ENCODE measurements at places on chromosomes 16 and 17. TPM values are rescaled to one million over a fixed set of nuclear protein-coding genes. Genes with fewer than 3 reads are reported as not detected.

DNA sequence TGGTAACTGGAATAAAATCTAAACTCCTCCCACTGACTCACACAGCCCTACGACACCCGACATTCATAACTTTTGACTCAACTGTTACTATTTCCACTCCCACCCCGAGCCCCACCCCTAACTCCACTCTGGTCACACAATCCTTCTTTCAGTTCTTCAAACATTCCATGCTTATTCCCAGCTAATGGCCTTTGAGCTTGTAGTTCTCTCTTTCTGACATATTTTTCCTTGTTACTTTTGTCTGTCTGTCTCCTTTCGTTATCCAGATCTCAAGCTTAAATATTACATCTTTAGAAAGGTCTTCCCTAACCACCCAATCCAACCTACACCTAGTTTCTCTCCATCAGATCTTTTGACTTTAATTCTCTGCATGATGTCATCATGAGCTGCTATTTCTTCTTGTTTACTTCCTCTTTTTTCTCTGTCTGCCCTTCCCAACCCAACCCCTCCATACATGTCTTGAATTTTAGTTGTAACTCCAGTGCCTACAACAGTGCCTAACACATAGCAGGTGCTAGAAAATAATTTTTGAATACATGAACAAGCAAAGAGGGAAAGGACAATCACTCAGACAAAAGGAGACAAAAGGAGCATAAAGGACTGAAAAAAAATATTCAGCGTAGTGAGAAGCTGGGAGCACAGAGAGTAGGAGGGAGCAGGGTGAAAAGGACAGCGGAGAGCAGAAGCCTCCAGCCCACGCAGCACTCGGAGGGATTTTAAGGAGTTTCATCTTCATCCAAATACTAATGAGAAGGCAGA, 65.2 kb upstream of the SMIM36 start:
- no peak for DNase-seq
- H3K4me3 ChIP-seq: no peak overlapping the region
- H3K27me3 ChIP-seq: no peaks in the 10 kb centered on the region
- no peak overlapping the region for H3K27ac ChIP-seq

DNA sequence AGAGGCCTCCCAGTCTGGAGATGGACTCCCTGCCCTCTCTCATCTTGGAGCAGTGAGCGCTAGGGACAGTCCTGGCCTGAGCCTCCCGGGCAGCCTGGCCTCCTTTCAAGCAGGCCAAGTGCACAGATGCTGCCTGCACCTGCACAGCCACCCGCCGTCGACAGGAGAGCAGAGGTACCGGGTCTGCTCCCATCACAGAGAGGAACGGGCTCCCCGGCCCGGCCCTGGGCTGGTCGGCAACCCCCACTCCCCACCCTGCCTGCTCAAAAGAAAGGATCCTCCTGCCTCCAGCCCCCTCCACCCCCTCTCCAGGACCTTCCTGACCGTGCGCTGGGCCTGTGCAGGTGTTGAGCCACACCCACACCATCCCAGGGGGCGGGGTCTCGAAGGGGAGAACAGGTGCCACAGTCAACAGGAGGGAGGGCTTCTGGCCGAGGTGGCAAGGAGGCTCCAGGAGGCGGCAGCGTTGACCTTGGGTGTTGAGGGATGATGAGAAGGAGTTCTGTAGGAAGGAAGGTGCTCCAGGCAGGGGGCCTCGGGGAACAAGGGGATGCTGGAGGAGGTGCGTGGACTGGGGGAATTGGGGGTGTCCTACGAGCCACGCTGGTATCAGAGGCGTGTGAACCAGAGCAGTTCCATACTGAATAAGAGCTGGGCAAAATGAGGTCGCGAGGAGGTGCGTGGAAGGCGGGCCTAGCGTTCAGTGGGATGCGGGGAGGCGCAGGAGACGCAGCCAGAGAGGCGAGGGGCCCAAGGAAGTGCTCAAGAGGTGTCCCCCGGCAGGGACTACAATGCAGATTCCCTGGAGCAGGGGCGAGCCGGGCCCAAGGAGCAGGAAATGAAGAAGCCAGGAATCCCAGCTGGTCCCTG, 967 bp upstream of the CDH15 start:
- no peak overlapping the region for H3K27ac ChIP-seq
- no peaks in the 10 kb centered on the region for H3K36me3 ChIP-seq
- DNase-seq: no peak
- peak overlapping the region; percentile 75 for H3K4me3 ChIP-seq
- peaks cover 12% of the 10 kb centered on the region for H3K4me1 ChIP-seq
- H3K27me3 ChIP-seq: peaks cover 4% of the 10 kb centered on the region

- H3K27me3 ChIP-seq: peaks cover 3% of the 10 kb centered on the region
- H3K27ac ChIP-seq: no peak overlapping the region
- H3K4me1 ChIP-seq: peaks cover 4% of the 10 kb centered on the region
- H3K4me3 ChIP-seq: no peak overlapping the region
- no peaks in the 10 kb centered on the region for H3K36me3 ChIP-seq
- DNase-seq: no peak
Observed at GRCh38 chr16:1297018-1297696, 12.3 kb upstream of the UBE2I start.

DNA sequence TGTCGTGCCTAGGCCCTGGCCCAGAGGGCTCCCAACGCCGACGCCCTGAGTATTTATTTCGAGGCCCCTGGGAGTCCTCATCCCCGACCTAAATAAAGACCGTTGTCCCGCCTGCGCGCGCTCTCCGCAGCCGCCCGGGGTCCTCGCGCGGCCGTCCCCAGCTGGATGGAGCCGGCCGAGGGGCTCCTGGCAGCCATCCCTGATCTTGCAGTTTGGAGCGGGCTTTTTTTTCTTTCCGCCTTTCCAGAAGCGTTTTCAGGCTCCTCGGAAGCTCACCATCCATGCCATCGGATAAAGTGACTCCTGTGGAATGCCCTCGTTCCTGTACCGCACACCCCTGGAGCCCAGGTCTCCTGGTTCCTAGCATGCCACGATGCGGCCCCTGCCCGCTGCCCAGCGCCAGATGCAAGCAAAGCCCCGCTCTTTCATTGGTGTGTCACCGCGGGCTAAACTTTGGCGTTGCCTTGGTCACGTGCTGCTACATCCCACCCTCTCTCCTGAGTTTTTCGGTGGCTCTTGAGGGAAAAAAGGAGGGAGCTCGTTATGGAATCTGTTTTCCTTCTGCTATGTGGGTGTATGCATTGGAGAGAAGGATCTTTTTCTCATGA, 716 bp downstream of the TMEM94 start:
- H3K36me3 ChIP-seq: no peaks in the 10 kb centered on the region
- H3K27me3 ChIP-seq: peaks cover 5% of the 10 kb centered on the region
- H3K27ac ChIP-seq: peak overlapping the region; percentile 99

GRCh38 chr16:68884401-68884800, 41.1 kb downstream of the TANGO6 start:
- no peak for DNase-seq
- no peak overlapping the region for H3K4me3 ChIP-seq
- no peaks in the 10 kb centered on the region for H3K27me3 ChIP-seq
- H3K4me1 ChIP-seq: no peaks in the 10 kb centered on the region
- H3K27ac ChIP-seq: no peak overlapping the region

DNA sequence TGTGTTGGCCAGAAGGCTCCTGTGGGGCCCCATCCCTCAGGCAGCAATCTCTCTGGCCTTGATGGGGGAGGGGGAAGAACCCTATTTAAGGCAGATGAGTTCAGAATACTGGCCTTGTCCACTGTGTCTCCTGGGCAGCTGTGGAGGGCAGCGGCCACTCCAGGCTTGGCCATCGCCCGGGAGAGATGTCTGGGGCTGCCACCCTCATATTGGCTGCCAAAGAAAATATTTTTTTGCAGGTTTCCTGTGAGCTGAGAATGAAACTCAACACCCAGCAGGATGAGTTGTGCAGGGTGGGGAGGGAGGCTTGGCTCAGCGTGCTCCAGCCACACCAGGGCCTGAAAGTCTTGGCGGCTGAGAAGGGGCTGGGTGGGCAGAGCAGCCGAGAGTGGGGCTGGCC, 14.4 kb upstream of the TIMP2 start:
- peaks cover 10% of the 10 kb centered on the region for H3K4me1 ChIP-seq
- no peak overlapping the region for H3K27ac ChIP-seq
- H3K27me3 ChIP-seq: peaks cover 10% of the 10 kb centered on the region

- H3K27ac ChIP-seq: no peak overlapping the region
- DNase-seq: no peak
- H3K36me3 ChIP-seq: no peaks in the 10 kb centered on the region
Observed at GRCh38 chr16:83300326-83300725, 507.5 kb upstream of the HSBP1 start.

GRCh38 chr17:74368341-74369081, 1.2 kb downstream of the GPR142 start:
- H3K36me3 ChIP-seq: no peaks in the 10 kb centered on the region
- H3K27ac ChIP-seq: peak overlapping the region; percentile 96
- peak; percentile 81 for DNase-seq

DNA sequence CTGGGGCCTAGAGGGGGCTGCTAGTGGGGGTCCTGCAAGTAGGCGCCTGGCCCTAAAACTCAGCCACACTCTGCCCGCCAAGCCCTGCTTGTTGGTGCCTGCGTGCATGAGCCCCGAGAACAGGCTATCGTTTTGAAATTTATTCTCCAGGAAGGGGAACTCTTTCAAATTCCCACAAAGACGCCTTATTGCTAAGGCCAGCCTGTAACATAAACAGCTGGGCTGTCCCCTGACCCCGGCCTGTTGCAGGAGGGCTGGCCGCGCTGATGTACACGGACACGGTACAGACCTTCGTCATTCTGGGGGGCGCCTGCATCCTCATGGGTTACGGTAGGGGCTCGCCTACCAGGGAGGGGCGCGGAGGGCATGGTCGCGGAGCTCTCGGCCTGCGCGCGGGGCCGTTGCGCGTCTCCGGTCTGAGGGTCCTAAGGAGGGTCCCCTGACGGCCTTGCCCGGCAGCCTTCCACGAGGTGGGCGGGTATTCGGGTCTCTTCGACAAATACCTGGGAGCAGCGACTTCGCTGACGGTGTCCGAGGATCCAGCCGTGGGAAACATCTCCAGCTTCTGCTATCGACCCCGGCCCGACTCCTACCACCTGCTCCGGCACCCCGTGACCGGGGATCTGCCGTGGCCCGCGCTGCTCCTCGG, 4.3 kb downstream of the SLC5A2 start:
- H3K36me3 ChIP-seq: peaks cover 12% of the 10 kb centered on the region
- no peak overlapping the region for H3K27ac ChIP-seq
- peak overlapping the region; percentile 86 for H3K4me3 ChIP-seq
- H3K4me1 ChIP-seq: no peaks in the 10 kb centered on the region
- DNase-seq: no peak

- no peaks in the 10 kb centered on the region for H3K36me3 ChIP-seq
- DNase-seq: peak; percentile 16
- peak overlapping the region; percentile 55 for H3K27ac ChIP-seq
- no peaks in the 10 kb centered on the region for H3K27me3 ChIP-seq
- peaks cover 29% of the 10 kb centered on the region for H3K4me1 ChIP-seq
Observed at GRCh38 chr17:17525311-17525710, 29.1 kb upstream of the RASD1 start.

GRCh38 chr16:66043326-66043725, 323.2 kb upstream of the CDH5 start:
- H3K4me3 ChIP-seq: no peak overlapping the region
- H3K27me3 ChIP-seq: peaks cover 1% of the 10 kb centered on the region
- no peak for DNase-seq

Gene CALB2
- 0.39 TPM for total RNA-seq

Gene KRTAP4-6
- not detected for total RNA-seq

Gene FBXW10
- total RNA-seq: not detected

Gene ATP1B2
- 11.3 TPM for total RNA-seq

Gene VMO1
- total RNA-seq: 2.5 TPM

Gene C16orf89
- total RNA-seq: not detected

Gene ITGAD
- not detected for total RNA-seq

Gene P3H4
- total RNA-seq: 5.6 TPM

Gene TPSD1
- total RNA-seq: not detected

Gene OTOA
- not detected for total RNA-seq

Gene GPR139
- not detected for total RNA-seq

Gene IRX5
- 4.7 TPM for total RNA-seq

Gene LGALS9B
- total RNA-seq: not detected

Gene WDR59
- total RNA-seq: 65.9 TPM

All from glutamatergic neuron (in vitro differentiated cells).